ENCODE measurements at places on chromosomes 7 and 10. TPM values are rescaled to one million over a fixed set of nuclear protein-coding genes. Genes with fewer than 3 reads are reported as not detected.

The ATE1 gene
- 26.6 TPM for total RNA-seq

The OR6B1 gene
- total RNA-seq, result not detected

The UBE2D4 gene
- total RNA-seq, result 21.6 TPM

The STN1 gene
- total RNA-seq, result 20.3 TPM

The NEURL1 gene
- 0.16 TPM for total RNA-seq

The KDM7A gene
- 19.5 TPM for total RNA-seq

The ODAD2 gene
- total RNA-seq, result 1.3 TPM

The PCLO gene
- 0.52 TPM for total RNA-seq

The BEND7 gene
- 28.0 TPM for total RNA-seq

- no peak for DNase-seq
These were observed 160.5 kb downstream of the ADAM12 start for GRCh38 chr10:126227762-126228134.

DNA sequence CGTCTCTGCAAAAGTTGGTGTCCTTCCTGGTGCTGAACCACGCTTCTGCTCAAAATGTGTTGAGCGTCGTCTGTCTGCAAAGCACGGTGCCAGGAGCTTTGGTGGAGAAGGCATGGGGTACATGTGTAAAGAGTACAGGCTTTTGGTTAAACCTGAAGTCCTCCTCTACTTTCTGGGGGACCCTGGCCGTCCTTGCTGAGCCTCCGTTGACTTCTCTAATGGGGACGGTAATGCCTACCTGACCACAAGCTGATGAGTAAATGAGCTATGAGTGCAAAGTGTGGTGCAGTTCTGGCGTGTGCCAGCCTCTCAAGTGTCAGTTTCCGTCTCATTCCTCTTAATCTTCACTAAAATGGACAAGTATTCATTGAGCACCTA lies 527 bp upstream of the HERPUD2 start:
- DNase-seq, result no peak

- DNase-seq, result no peak
These were observed 299.1 kb downstream of the PLXNA4 start for GRCh38 chr7:132276976-132277725.

DNA sequence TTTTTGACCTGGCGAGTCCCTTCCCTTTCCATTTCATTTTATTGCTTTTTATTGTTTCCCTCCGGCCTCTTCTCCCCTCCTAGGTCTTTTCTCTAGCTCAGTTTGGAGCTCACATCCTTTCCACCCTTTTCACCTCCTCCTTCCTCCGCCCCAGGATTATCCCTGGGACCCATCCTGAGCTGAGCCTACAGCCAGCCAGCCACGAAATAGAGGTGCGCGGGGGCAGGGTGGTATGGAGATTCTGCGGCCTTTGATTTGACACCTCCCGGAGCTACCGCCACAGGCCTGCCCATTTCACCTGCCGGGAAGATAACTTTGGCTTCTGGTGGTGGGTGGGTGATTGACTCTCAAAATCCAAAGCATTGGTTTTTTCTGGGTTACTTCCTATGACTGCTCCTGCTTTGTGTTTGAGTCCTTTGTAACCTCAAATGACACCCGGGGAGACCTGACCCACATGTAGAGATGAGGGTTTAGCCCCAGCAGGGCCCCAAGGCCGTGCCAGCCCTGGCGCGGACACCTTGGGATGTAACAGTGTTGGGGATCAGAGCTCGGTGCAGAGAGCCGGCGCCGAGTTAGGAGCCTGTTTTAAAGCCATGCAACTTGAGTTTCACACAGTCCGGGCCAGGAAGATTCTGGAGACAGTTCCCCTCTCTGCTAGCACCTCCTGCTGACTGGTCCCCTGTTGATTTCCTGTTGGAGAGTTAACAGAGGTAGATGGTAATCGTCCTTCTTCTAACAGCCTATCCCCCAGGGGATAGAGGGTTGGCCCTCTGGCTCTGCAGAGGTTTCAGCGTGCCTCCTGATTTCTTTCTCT lies 1.5 kb downstream of the DUSP5 start:
- peak; percentile 76 for DNase-seq

- DNase-seq, result no peak
These were observed 77.9 kb downstream of the PARD3 start for GRCh38 chr10:34736976-34737771.

GRCh38 chr10:78359640-78360091 lies 326.0 kb downstream of the RPS24 start:
- no peak for DNase-seq

DNA sequence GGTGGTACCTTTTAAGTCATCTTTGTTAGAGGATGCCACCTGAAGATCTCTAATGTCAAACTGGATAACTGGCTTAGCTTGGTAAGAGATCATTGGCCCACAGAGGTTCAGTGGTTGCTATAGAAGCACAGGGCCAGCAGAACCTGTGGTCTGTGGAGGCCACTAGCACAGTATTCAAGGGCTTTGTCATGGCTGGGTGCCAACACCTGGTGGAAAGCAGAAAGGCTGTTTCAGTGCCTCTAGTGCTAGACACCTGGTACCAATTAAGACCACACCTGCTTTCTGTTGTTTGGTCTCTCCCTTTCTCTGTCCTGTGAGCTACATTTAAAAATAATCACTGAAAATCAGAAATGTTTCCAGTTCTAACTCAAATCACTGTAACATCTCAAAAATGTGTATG lies 10.0 kb upstream of the PCGF5 start:
- DNase-seq, result no peak

DNA sequence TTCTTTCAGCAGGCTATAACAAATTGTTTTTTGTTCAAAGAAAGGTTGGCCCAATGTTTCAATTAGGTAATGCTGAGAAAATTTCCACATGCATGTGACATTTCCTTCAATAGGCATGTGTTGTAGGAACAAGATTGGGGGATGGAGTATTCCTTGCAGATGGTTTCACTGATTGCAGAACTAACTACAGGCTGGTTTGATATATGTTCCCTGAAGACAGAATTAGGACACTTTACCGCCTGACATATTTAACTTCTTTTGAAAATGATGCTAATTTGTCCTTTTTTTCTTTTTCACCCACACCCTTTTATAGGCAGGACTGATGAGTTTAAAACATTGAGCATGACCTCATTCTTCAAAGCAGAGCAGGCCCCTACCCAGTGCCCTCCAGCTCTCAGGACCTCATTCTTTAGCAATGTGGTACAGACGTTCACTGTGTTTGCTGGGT lies 163.3 kb downstream of the CPED1 start:
- no peak for DNase-seq

DNA sequence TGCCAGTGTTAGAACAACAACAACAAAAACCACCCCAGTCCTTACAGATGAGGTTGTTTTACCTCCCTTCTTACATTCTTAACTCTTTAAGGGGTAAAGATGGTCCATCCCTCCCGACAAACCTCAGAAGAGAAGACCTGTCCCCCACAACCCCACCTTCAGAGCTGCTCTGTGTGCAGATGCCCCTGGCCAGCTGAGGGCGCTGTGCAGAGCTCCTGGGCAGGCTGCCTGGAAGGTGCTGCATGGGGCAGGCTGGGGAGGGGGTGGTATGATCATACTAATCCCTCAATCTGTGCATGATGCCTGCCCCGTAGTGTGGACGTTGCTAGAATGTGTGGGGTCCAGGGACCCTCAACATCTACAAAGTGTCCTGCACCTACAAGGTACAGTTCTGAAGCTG lies 387.1 kb downstream of the INHBA start:
- no peak for DNase-seq

GRCh38 chr10:103951942-103952341 lies 15.0 kb upstream of the SLK start:
- DNase-seq, result no peak

- no peak for DNase-seq
These were observed 1005.3 kb upstream of the POT1 start for GRCh38 chr7:125934955-125935354.

- no peak for DNase-seq
These were observed 36.0 kb upstream of the RSU1 start for GRCh38 chr10:16853201-16853600.

DNA sequence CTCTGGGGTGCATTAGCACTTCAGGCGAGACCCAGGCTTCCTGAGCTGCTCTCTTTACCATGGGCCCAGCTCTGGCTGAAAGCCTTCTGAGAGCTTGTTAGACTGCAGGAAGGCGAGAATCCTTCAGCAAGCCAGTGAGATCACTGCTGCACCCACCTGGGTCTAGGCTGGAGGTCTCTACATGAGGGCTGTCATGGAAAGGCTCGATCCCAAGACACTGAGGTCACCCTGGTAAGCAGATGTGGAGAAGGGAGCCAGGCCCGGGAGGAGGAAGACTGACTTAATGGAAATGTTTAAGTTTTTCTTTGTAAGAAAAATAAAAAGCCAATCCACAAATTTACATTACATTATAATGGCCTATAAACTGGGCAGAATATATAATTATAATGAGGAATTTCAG lies 684.5 kb downstream of the TNS3 start:
- DNase-seq, result no peak

DNA sequence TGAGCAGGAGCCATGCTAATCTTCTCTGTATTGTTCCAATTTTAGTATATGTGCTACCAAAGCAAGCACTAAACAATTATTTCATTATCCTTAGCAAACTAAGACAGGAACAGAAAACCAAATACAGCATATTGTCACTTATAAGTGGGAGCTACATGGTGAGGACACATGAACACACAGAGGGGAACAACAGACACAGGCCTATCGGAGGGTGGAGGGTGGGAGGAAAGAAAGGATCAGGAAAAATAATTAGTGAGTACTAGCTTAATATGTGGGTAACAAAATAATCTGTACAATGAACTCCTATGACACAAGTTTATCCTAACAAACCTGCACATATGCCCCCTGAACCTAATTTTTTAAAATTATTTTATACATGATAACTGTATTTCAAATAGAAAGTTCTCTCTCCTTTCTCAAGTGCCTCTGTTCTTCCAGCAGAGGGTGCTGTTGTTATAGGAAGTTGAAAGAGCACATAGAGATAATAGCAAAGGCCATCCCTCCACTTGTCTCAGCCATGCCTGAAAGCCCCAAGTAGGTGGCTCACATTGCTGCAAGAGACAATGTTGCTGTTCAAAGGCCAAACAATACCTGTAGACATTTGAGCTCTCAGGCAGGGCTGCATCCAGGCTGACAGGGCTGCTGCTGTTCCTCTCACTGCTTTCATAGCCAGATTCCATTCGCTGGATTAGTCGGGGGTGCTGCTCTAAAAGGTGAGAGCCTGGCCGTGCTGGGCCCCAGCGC lies 33.4 kb upstream of the PPP3CB start:
- DNase-seq, result no peak

DNA sequence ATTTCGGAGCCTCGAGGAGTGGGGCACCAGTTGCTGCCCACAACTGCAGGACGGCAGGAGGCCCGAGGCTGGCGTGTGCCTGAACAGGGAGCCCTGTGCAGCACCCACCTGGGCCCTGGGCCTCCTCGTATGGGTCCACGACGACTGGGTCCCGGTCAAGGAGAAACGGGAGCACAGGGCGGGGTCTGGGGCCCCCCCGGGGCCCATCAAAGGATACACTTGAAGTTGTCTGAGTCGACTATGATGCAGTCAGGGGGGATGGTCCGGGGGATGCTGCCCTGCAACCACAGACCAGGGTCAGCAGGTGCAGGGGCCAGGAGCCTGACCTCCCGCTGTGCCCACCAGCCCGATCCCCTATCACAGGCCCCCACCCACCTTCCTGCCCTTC lies 28.5 kb upstream of the NKX6-2 start:
- DNase-seq, result peak; percentile 64

GRCh38 chr10:82041018-82041417 lies 166.0 kb downstream of the NRG3 start:
- no peak for DNase-seq

DNA sequence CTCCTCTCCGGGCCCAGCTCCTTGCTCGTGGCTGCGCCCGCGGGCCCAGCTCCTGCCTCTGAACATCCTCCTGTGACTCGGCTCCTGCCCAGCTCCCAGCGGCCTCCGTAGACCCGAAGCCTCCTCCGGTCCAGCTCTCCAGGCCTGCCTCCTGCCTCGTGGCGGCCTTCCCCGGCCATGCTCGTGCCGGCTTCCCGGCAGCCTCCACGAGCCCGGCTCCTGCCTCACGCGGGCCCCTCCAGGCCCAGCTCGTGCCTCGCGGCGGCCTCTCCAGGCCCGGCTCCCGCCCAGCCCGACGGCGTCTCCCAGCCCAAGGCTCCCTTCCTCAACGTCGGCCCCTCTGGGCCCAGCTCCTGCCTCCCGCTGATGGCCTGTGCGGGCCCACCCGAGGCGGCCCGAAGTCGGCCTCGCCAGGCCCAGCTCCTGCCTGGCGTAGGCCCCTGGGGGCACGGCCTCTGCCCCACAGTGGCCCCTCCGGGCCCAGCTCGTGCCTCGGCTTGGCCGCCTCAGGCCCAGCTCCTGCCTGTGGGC lies 16.9 kb upstream of the TMEM248 start:
- no peak for DNase-seq

DNA sequence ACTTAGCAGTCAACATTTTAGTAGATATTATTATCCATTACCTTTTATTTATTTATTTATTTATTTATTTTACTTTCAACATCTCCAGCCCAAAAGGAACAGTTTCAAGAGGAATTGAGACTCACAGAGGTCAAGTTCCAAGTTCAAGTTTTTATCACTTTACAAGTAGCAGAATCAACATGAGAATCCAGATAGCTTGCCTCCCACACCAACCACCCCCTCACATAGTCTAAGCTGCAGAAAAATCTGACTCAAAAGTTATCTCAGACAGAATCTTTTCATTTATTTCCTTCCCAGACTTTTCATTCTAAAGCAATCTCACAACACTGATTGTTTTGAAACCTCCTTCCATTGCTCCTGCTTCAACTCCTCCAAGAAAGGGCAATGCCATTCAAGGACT lies 129.6 kb downstream of the GRM3 start:
- DNase-seq, result no peak

DNA sequence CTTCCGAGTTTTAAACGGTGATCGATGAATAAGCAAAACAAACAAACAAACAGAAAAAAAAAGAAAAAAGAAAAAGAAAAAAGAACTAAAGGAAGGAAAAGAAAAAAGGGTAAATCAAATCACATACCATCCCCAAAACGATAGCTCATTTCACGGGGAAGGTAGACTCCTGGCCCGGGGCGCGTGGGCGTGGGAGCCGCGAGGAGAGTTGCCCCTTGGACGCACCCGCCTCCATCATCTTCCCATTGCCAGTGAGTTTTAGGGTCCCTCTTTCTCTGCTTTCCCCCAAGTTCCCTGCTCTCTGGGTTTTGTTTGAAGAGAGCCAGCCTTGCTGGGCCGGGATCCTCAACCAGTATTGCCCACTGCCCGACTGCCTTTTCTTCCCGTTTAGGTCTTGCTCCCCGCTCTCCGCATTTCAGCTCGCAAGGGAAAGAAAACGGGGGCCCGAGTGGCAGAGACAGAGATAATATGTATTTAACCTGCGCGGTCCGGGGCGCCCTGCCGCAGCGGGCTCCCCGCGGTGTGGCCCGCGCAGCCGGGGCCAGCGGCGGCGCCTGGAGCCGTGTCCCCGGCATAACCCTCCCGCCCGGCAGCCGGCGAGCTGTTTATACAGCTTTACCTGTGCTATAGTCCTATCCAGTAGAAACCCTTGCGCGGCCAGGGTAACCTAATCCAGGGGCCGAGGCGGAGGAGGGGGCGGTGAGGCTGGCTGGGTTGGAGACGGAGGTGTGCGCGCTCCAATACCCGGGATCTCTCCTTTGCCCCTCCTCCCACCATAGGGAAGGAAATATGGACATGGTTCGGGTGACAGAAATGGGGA lies 5.2 kb upstream of the GATA3 start:
- DNase-seq, result no peak

All from aorta (tissue), 5 donors.